Stimulated activated CD8-positive, alpha-beta memory T cell treated with anti-CD3 and anti-CD28 coated beads, Interleukin-7, amount 100 ng/mL, for 24 hours (primary cell): ENCODE measurements at places on chromosomes 16 and 17.

DNA sequence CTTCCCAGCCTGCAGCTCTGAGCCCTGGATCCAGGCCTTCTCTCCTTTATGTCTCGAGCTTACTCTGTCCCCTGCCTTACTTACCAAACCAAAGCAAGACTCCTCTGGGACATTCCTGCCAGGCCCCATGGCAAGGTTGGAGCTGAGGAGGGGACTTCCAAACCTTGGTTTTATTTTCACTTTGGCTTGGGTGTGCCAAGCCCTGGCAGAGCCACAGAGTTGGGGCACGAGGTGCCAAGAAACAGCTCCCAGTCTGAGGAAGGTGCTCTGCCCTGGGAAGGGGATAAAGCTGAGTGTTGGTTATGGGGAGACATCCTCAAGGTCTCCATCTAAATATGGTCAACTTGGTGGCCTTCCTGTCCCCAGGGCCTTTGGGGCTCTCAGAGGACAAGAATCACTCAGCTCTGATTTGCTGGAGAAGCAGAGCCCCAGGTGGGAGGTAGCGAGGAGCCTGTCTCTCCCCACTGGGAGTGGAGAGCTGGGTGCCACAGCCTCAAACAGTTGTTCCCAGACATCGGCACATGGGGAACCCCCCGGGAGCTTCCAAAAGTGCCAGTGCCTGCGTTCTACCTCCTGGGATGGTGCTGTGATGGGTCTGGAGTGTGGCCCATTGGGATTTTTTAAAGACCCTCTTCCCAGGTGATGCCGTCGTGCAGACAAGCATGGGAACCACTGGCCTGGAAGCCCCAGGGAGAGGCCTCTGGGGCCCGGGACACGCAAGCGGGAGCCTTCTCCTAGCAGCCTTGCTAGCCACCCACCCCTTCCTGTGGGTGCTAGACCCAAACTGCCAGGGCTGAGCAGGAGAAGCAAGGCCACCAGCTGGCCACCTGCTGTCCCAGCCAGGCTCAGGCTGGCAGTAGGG, 10.3 kb downstream of the NLRC5 start:
- no peak for DNase-seq

DNA sequence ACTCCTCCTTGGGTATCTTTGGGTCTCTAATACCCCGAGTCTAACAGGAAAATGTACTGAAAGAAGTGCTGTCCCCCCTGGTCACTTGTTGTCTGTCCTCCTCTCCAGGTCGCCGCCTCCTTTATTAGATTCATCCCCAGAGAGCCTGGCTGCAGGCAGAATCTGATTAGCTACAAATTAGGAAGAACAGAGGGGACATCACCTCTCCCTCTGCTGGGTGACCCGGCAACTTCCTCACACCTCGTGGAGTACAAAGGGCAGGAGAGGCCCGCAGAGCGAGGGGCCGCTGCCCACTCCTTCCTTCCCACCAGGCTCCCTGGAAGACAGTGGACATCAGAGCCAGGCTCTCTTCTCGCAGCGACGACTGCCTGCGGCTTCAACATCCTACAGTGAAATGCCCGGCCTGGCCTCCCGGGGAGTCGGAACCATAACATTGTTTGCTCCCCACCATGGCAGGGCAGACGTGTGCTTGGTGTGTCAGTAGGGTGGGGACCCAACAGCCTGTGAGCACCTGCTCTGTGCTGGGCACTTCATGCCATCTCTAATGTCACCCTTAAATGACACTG, 5.3 kb downstream of the CYB561 start:
- no peak for DNase-seq

- DNase-seq = no peak
These were observed 13.7 kb downstream of the CAMKK1 start for GRCh38 chr17:3879186-3879585.

DNA sequence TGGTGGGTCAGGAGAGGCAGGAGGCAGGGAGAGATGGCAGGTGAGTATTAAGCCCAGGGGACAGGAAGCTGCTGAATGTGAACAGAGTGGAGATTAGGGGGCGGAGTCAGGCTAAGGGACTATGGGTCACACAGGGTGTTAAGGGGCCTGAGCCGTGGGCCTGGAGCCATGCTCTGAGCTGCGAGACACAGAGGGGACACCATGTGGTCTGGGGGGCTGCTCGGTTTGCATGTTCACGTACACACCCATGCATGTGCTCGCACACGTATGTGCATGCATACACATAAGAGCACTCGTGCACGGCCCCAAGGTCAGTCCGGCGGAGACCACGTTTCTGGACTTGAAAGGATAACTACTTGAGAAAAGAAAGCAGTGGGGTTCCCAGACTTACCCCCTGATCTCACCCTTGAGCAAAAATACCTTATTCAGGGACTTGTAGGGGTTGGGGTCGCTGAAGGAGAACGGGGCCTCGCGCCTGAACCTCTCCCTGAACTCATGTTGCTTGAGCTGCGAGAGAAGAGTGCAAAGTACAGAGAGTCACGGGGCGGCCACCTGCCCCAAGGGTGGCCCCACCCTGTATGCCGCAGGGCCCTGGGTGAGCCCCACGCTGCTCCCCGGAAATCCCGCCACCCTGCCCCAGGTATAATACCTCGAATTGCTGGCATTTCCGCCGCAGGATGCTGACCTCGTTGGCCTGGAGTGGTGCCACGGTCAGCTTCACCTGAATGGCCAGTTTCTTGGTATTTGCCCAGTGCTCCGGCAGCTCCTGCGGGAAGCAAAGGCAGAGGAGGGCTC, 50.8 kb downstream of the DNAH17 start:
- no peak for DNase-seq

GRCh38 chr17:34360601-34361270, 2.3 kb downstream of the CCL1 start:
- no peak for DNase-seq
